ENCODE measurements at places on chromosomes 2 and 18. TPM values are rescaled to one million over a fixed set of nuclear protein-coding genes. Genes with fewer than 3 reads are reported as not detected.

The RGPD4 gene
- total RNA-seq: not detected

The CHAC2 gene
- total RNA-seq: 0.68 TPM

The ARHGEF4 gene
- total RNA-seq: 15.8 TPM

- H3K36me3 ChIP-seq: no peaks in the 10 kb centered on the region
- H3K4me1 ChIP-seq: no peaks in the 10 kb centered on the region
- H3K4me3 ChIP-seq: no peak overlapping the region
- H3K27me3 ChIP-seq: no peaks in the 10 kb centered on the region
Measured at GRCh38 chr2:122866095-122866494, 1110.6 kb downstream of the TSN start.

- H3K4me1 ChIP-seq: peaks cover 18% of the 10 kb centered on the region
- H3K27me3 ChIP-seq: no peaks in the 10 kb centered on the region
- no peak overlapping the region for H3K4me3 ChIP-seq
- no peak overlapping the region for H3K27ac ChIP-seq
- no peaks in the 10 kb centered on the region for H3K36me3 ChIP-seq
- no peak for DNase-seq
Measured at GRCh38 chr2:226578373-226578772, 221.2 kb downstream of the IRS1 start.

DNA sequence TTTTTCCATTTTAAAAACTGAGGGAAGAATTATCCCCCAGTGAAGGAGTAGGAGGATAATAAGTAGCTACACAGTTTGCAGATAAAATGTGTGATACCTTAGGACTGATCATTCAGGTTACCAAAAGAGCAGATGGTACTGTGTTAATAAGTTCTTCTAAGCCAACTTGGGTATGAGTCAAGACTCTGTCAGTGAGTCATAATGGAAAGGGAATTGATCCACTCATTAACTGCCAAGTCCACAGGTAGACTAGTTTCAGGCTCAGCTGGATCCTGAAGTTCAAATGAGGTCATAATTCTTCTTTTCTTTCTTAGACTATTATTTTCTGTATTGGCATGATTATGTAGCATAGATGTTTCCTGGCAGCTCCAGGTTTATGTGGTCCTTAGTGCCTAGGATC is 142.4 kb upstream of the ALPP start:
- peaks cover 9% of the 10 kb centered on the region for H3K36me3 ChIP-seq
- no peaks in the 10 kb centered on the region for H3K27me3 ChIP-seq
- H3K4me3 ChIP-seq: no peak overlapping the region
- no peak overlapping the region for H3K27ac ChIP-seq
- no peak for DNase-seq

GRCh38 chr2:235170536-235171521 is 219.0 kb downstream of the SH3BP4 start:
- no peak for DNase-seq
- no peaks in the 10 kb centered on the region for H3K36me3 ChIP-seq
- no peaks in the 10 kb centered on the region for H3K27me3 ChIP-seq
- peaks cover 16% of the 10 kb centered on the region for H3K4me1 ChIP-seq

- no peaks in the 10 kb centered on the region for H3K36me3 ChIP-seq
- H3K27ac ChIP-seq: no peak overlapping the region
- H3K27me3 ChIP-seq: no peaks in the 10 kb centered on the region
Measured at GRCh38 chr18:73959352-73959751, 188.3 kb downstream of the FBXO15 start.

GRCh38 chr2:205695460-205695991 is 13.2 kb downstream of the NRP2 start:
- peak overlapping the region; percentile 99 for H3K27ac ChIP-seq
- H3K36me3 ChIP-seq: peaks cover 7% of the 10 kb centered on the region
- no peaks in the 10 kb centered on the region for H3K27me3 ChIP-seq
- H3K4me1 ChIP-seq: peaks cover 98% of the 10 kb centered on the region
- H3K4me3 ChIP-seq: peak overlapping the region; percentile 8

DNA sequence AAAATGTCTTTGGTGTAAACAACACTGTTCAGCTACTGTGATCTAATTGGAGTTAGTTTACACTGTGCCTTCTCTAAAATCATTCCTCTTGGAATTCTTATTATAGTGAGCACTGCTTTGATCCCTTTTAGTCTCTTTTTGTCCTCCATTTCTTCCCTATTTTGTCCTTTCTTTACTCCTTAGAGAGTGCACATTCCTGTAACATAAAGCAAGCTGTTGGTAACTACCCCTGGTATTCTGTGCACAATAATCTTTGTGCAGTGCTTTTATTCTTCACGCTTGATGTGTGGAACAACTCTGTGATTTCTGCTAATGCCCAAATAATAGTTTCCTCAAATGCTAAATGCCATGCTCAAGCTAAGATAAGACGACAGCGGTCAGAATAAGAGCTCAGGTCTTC is 401.5 kb downstream of the DPP10 start:
- H3K4me3 ChIP-seq: no peak overlapping the region
- no peaks in the 10 kb centered on the region for H3K27me3 ChIP-seq
- H3K4me1 ChIP-seq: no peaks in the 10 kb centered on the region
- no peaks in the 10 kb centered on the region for H3K36me3 ChIP-seq
- DNase-seq: no peak

DNA sequence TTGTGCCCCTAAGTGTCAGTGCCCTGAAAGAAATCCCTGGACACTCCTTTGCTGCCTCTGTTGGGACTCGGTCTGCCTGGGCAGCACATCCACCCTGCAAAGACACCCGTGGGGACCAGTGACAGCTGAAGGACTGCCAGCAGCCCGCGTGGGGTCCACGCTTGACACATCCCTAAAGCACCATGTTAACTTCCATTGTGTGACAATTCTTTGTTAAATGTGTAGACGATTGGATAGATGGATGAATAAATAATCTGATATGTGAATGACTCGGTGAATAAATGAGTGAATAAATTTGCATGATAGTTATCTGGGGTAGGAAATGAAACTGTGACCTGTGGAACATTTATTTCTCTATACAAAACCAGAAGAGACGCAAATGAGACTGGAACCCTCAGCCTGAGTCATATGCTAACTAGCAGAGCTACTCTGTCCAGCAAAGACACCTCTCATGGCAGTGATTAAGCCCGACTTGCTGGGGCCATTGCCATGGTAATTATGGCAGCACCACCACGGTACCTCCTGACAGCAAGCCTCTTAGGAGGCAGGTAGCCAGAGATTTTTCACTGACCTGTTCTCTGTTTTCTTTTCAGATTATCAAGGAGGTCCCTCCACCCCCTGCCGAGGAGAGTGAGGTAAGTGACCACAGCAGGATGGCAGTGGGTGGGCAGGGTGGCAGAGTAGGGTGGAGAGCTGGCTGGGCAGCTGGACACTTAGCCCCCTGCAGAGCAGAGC is 156.8 kb downstream of the ANTXR1 start:
- no peaks in the 10 kb centered on the region for H3K27me3 ChIP-seq
- peaks cover 9% of the 10 kb centered on the region for H3K36me3 ChIP-seq
- no peak overlapping the region for H3K4me3 ChIP-seq
- H3K27ac ChIP-seq: peak overlapping the region; percentile 33
